ENCODE measurements at places on chromosomes 1 and 21. TPM values are rescaled to one million over a fixed set of nuclear protein-coding genes. Genes with fewer than 3 reads are reported as not detected.

DNA sequence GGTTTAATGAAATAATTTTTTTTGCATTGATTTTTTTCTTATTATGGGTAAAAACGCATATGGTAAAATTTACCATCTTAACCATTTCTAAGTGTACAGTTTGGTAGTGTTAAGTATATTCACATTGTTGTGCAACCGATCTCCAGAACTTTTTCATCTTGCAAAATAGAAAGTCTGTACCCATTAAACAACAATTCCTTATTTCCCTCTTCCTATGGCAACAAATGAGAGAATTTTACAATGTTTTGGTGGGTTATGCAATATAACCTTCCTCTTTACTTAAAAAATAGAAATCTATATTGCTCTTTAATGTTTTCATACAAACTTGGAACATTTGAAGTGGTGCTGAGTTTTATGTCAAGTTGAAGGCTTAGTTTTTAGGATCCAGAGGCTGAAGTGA is 26.6 kb downstream of the MAP3K7CL start:
- DNase-seq: no peak

DNA sequence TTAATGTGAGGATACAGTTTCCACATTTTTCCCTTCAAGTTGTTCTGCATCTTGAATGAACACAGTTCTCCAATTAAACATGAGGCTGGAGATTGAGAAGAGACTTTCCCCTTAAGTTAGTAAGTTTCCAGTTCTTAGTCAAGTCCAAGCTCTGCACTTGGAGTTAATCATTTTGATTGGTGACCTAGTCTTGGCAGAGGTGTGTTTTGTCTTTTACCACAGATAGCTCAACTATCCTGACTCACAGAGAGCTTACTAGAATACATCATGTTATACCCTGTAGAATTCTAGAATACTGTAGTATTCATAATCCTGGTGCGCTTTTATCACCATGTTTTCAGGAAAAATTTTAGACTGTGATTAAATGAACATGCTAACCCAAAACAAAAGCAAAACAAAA is 129.2 kb downstream of the CYYR1 start:
- no peak for DNase-seq

GRCh38 chr21:15224346-15225086 is 159.7 kb upstream of the NRIP1 start:
- no peak for DNase-seq

DNA sequence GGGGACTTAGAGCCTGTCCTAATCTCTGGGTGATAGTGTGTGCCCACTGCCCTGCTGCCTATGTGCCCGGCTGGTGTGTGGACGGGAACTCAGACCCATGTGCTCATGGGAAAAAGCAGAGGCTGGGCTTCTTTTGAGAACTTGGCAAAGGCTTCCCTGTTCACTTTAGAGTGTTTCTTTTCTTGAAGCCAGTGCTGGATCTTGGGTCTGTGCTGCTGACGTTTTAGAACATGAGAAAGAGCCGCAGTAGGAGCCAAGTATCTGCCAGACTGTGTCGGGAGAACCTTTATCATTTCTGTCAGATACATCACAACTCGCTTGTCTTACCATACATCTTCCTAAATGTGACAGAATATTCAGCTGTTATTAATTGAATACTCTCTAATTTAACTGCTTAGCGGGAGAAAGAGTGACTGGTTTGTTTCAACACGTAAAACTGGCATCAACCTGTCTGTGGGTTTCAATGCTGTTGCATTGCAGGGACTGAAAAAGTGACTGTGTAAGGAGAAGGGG is 195.2 kb downstream of the PBX1 start:
- no peak for DNase-seq

- DNase-seq: no peak
Observed at GRCh38 chr1:192303029-192303428, 13.8 kb upstream of the RGS21 start.

- DNase-seq: peak; percentile 47
Observed at GRCh38 chr21:44913425-44914175, 7.1 kb downstream of the ITGB2 start.

- no peak for DNase-seq
Observed at GRCh38 chr1:2248127-2248826, 20.2 kb downstream of the SKI start.

GRCh38 chr1:235867903-235868469 is 1.3 kb upstream of the LYST start:
- no peak for DNase-seq

GRCh38 chr1:234611225-234611846 is 1.4 kb upstream of the IRF2BP2 start:
- DNase-seq: no peak

DNA sequence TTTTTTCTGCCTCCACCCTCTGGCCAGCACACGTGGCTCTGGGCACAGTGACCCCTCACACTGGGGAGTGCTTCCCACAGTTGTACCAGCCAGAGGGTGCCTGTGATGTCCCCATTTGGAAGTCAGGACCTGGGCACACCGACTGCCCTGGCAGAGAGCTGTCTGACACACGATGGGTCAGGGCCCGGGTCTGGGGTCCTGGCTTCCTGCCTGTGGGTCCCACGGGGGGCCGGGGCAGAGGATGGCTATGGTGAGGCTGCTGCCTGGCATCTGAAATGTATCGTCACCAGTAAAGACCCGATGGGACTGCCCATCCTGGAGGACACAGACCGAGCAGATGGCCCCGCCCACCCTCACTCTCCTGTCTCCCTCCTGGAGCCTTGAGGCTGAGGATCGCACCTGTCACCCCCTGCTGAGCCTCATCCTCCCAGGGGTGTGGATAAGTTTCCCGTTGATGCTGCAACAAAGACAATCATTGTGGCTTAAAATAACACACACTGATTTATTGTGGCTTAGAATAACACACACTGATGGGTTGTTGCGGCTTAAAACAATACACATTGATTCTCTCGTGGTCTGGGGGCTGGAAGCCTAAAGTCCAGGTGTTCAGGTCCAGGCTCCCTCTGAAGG is 88.8 kb upstream of the TTC34 start:
- DNase-seq: no peak

- DNase-seq: peak; percentile 49
Observed at GRCh38 chr1:179129702-179130473, 48.0 kb downstream of the TOR3A start.

DNA sequence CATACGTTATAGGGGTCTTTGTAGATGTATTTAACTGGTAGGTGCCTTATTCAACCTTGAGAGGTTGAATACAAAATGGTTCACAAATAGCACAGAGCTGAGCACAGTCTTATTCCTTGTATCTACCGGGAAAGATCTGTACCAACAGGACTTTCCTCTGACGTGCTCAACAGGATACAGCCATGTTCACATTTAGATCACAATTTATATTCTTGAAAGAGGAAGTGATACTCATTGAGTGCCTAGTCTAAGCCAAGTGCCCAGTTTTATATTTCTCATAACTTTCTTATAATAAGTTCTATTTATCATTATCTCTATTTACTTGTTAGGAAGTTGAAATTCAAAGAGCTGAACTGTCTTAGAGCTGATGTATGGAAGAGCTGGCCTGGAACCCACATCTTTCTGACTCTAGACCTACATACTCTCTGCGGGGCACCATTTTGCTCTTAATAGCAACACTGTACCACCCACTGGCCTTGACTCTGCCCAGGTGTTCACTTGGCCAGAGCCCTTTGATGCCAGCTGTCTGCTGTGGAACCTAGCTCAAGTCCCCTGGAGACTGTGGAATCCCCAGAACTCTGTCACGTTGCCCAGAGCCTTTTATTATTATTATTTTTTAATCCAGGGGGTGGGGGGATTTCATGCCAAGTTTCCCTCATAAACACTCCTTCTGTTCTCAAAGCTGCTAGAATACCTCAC is 156.2 kb downstream of the TPR start:
- no peak for DNase-seq

GRCh38 chr1:247316590-247317197 is 15.0 kb downstream of the ZNF496 start:
- DNase-seq: no peak

- no peak for DNase-seq
Observed at GRCh38 chr1:84353695-84354094, 44.6 kb upstream of the DNASE2B start.

DNA sequence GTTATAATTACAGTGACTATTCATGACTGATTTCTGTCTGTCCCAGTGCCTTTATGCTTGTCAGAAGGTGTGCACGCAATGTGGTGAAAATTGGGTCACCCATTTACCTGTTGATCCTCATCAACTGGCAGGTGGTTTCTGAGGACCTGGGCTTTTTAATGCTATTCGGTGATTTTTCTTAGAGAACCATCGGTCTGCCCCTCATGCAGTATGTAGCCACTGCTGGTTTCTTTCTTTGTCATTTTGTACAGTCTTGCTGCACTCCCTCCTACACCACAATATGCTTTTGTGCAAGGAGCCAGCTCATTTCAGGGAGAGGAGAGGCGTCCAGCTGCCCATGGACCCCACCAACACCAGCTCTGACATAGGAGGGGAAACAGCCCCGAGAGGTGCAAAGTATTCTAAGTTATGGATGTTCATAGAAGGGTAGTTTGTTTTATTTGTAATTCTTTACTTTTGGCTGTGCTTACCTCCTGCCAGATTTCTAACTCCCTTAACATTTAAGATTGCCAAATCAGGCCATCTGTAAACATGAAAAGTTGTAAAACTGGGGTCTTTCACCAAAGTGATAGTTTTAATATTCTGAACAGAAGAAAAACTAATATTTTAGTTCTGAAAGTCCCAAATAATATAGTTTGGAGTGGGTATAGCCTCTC is 325.3 kb downstream of the PTBP2 start:
- no peak for DNase-seq

- peak; percentile 81 for DNase-seq
Observed at GRCh38 chr1:21334214-21335087, 44.2 kb upstream of the ECE1 start.

DNA sequence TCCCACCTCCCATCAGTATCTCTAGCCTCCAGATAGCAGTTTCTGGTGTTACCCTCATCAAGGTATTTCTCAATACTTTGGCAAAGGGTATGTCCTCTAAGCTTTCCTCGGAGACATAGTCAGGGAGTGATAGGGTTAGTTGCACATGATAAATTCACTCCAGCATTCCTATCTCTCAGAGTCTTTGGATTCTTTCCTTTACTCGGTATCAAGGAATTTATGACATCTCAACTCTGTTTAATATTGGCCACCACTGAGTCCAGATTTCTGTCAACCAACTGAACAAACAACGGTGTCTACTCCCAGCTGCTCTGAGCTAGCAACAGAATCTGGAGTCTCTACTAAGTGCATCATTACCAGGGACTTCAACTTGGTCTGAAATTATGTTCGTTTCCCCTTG is 233.4 kb downstream of the TM2D1 start:
- no peak for DNase-seq

DNA sequence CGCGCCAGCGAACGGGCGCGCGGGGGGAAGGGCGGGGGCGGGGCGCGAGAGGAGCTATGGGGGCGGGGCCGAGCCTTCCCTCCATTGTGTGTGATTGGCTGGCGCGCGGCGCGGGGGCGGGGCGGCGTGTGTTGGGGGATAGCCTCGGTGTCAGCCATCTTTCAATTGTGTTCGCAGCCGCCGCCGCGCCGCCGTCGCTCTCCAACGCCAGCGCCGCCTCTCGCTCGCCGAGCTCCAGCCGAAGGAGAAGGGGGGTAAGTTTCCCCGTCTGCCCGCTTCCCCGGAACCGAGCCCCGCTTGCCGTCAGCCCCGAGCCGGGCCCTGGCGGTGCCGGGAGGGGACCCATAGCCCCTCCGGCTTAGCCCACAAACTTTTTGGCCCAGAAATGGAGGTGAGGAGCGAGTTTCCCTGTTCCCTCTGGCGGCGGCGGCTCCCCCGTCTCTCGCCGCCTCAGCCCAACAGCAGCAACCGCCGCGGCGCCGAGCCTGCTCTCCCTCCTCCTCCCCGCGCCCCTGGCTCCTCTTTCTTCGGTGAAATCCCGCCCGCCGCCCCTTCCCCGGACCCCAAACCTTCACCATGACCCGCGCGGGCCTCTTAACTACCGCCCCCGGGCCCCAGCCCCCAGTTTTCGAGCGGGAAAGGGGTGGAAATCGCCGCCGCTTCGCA is at the start of gene H3-3A:
TSS of gene H3-3A (plus strand) at position 159 of the 666 bp plus-strand sequence. CDS start 1,636 bp downstream, outside the sequence.
- DNase-seq: peak; percentile 99

DNA sequence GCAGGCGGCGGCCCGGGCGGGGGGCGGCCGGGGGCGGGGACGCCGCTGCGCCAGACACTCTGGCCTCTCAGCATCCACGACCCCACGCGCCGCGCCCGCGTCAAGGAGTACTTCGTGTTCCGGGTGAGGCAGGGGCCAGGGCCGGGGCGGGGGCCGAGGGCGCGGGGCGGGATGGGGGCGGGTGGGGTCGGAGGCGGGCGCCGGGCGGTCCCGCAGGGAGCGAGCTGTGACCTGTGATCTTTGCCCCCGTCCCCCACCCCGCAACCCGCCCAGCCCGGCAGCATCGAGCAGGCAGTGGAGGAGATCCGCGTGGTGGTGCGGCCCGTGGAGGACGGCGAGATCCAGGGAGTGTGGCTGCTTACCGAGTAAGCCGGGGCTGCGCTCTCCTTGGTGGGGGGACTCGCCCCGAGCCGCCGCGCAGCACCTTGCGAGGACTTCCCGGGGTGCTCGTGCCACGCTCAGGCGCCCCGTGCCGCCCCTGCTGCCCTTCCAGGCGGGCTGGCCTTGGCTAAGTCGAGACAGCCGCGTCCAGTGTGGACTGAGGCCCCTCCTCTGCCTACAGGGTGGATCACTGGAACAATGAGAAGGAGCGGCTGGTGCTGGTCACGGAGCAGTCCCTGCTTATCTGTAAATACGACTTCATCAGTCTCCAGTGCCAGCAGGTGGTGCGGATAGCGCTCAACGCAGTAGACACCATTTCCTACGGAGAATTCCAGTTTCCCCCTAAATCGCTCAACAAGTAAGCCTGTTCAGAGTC is 514 bp downstream of the TPRG1L start:
- DNase-seq: peak; percentile 55

The NBPF20 gene
- 0.99 TPM for total RNA-seq

The NUF2 gene
- 50.2 TPM for total RNA-seq

The B3GALT2 gene
- 7.1 TPM for total RNA-seq

The CSF3R gene
- total RNA-seq: 0.37 TPM

The ST6GALNAC3 gene
- total RNA-seq: 0.55 TPM

The FLG2 gene
- total RNA-seq: not detected

The CALML6 gene
- total RNA-seq: 0.82 TPM

The AMY2B gene
- 23.3 TPM for total RNA-seq

The ACTL8 gene
- total RNA-seq: not detected

The INSRR gene
- 0.48 TPM for total RNA-seq

Data from activated naive CD8-positive, alpha-beta T cell treated with anti-CD3 and anti-CD28 coated beads, Interleukin-2, amount 10 ng/mL, durations not matched to agents 7 days and 5 days (primary cell).